ENCODE measurements at places on chromosomes 1 and 21.
A peak's percentile ranks its signal among the peaks of the same experiment; 100 is the strongest.

DNA sequence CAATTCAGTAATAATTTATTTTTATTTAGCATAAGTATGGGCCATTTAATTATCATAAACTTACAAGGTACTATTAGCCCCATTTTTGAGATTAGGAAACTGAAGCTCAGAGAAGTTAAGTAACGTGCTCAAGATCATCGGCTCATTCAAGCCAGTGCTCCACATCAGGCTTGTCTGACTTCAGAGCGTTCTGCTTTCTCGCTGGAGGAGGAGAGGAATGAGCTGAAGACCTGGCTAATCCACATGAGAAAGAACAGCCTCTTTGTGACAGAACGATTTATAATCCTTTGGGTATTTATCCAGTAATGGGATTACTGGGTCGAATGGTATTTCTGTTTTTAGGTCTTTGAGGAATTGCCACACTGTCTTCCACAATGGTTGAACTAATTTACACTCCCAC is 39.7 kb downstream of the DDX20 start:
- DNase-seq = no peak

DNA sequence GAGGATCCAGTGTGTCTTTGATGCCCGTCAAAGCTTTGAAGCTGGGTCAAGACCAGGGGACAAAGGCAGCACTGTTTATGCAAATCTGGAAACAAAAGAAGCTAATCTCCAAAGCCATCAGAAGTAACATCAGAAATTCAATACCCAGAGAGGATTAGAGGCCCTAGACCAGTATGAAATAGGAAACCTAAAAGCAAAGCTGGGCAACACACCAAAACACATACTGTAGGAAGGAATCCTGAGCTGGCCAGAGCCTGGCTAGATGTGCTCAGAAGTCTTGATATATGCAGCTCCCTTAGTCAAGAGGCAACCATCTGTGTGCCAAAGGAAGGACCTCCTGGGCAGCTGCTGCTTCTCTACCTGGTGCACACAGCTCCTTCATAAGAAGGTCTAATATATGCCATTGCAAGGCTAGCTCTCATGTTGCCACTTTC is 12.3 kb downstream of the COLGALT2 start:
- no peak for DNase-seq

DNA sequence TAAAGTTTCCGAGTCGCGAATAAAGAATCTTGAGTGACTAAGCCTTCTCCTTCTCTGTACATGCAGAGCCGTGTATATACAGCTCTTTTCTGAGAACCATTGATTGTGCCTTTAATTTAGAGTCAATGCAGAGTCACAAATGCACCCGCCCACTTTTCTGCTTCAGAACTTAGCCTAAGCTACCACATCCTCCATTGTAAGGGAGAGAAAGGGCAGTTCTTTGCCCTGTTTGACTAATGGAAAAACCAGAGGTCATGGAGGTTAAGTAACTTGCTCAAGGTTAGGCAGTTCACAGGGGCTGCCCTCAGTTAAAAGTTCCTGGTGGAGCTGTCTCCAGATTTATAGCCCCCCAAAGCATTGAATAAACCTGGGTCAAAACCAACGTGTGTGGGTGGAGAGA is 139.6 kb downstream of the TOMM20 start:
- DNase-seq = no peak

DNA sequence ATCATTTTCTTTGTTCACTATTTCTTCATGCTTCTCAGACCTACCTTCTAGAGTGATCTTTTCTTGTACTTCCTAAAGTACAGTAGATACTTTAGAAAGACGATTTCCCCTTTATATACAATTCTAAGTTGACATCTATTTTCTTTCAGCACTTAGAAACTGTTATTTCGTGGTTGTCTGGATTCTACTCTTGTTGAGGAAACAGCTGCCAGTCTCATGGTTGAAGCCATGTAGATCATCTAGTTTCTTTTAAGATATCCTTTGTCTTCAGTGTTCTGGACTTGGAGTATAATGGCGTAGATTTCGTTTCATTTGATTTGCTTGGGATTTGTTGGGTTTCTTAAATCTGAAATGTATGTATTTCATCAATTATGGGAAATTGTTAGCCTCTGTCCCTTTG is 67.6 kb downstream of the PKN2 start:
- DNase-seq = no peak

GRCh38 chr1:15622712-15623373 is 5.6 kb downstream of the DDI2 start:
- DNase-seq = no peak

- DNase-seq = no peak
Observed at GRCh38 chr1:19128968-19129514, 81.0 kb downstream of the UBR4 start.

GRCh38 chr1:101203820-101204540 is 32.8 kb upstream of the S1PR1 start:
- DNase-seq = no peak

GRCh38 chr1:230798491-230798890 is 51.3 kb downstream of the CAPN9 start:
- DNase-seq = no peak

DNA sequence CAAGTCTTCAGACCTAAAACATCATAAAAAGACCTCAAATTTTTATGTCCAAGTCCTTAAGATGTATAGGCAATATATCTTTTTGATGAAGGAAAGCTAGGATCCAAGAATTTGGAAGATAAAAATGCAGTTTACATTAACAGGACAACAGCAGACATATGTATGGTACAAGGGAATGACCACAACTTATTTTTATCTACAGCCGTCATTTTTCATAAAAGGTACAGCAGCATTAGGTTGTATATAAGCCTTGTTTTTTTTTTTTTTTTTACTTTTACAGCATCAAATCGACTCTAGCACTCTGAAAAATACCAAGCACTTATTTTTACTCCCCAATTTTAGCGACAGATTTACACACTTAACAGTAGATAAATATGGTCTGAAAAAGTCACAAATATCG is 1.3 kb downstream of the SRSF10 start:
- DNase-seq = no peak

- no peak for DNase-seq
Observed at GRCh38 chr1:224106568-224107281, 7.2 kb upstream of the FBXO28 start.

GRCh38 chr1:93729502-93729901 is 47.9 kb upstream of the BCAR3 start:
- DNase-seq = no peak

- DNase-seq = no peak
Observed at GRCh38 chr1:219582296-219582695, 30.6 kb downstream of the ZC3H11B start.

DNA sequence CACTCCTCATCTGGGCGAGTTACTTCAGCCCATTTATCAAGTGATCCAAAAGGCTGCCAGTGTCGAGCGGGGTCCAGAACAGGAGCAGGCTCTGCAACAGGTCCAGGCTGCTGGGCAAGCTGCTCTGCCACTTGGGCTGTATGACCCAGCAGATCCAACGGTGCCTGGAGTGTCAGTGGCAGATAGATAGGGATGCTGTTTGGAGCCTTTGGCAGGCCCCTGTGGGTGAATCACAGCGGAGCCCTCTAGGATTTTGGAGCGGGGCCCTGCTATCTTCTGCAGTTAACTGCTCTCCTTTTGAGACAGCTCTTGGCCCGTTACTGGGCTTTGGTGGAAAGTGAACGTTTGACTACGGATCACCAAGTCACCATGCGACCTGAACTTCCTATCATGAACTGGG is 7.5 kb downstream of the MMEL1 start:
- no peak for DNase-seq

DNA sequence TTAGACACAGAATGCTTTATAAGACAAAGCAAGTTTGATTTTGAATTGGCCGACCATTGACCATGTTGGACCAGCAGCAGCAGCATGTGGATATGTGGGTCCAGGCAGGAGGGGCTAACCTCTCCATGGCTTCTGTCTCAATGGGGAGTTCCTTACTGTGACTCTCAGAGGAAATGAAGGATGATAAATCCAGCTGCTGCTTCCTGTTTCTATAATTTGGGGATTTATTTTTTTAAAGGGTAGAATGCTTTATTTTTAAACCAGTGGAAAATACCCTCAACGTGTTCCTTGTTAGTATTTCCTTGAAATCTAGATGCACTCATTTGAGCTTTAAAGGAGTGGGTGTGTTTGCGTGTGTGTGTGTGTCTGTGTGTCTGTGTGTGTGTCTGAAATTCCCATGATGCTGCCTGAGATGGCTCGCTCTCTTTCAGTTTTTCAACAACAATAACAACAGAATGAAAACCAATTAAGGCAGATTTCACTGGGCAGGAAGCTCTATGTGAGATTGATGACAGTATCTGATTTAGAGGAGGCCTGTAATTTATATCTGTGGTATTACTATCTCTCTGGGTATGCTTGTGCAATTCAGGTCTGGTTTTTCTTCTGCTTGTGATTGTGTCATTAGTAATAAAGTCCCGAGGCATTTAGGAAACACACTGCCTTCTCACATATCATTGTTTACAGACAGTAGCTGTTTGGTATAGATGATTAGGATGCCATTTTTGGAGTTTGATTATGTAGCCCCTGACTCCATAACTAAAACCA is 86.1 kb upstream of the ZNF326 start:
- DNase-seq = no peak

DNA sequence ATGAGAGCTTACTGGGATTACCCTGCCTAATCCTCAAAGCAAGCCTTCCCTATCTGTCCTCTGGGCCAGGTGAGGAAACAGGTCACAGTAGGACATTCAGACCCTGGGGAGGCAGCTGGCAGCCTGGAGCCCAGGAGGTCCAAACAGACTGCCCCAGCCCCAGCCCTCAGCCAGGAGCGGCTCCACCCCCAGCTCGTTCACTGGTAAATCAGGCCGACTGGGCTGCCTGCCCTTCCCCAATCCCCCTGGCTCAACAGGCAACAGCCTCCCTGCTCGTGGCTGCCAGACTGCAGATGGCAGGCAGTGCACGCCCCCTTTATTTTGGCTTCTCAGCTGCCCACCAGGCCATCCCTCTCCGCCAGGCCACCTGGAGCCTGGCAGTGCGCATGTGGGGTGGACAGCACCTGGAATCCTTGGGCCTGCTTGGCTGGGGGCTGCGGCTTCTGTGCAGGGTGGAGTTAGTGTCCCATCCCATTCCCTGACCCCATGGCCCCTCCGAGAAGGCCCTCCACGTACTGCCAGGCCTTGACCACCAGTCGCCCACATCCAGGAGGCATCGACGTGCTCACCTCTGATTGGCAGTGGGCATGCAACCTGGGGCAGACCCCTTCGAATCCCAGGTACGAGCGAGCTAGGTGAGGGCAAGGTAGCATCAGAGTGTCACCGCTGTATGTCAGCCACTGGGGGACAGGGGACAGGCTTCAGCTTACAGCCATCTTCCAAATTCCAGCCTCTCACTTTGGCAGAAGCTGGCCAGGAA is 11.2 kb upstream of the ZNF670 start:
- no peak for DNase-seq

DNA sequence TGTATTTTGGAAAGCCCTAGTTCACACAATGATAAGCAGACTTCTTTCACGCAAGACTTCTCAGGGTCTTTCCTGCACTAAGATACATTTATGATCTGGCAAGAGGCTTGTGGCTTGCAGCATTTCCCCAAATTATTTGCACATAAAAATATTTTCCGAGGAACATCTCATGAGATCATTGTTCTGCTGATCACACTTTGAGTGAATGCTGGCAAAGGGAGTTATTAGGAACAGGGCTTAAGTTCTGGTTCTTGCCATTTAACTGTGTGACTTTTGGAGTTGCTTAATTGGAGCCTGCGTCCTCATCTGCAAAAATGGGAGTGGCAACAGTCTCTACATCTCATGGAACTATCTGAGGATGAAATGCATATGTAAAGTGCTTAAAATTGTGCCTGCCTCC is 50.2 kb downstream of the GADD45A start:
- no peak for DNase-seq

- no peak for DNase-seq
Observed at GRCh38 chr21:22885614-22886013, 1887.4 kb downstream of the NCAM2 start.

- DNase-seq = no peak
Observed at GRCh38 chr21:31957631-31958030, 84.8 kb downstream of the HUNK start.

- peak; percentile 63 for DNase-seq
Observed at GRCh38 chr1:152458384-152459185, 44.5 kb upstream of the CRNN start.

- no peak for DNase-seq
Observed at GRCh38 chr1:157233131-157233530, 94.9 kb upstream of the ETV3 start.

GRCh38 chr1:19450811-19451515 is 34.4 kb downstream of the CAPZB start:
- DNase-seq = no peak

DNA sequence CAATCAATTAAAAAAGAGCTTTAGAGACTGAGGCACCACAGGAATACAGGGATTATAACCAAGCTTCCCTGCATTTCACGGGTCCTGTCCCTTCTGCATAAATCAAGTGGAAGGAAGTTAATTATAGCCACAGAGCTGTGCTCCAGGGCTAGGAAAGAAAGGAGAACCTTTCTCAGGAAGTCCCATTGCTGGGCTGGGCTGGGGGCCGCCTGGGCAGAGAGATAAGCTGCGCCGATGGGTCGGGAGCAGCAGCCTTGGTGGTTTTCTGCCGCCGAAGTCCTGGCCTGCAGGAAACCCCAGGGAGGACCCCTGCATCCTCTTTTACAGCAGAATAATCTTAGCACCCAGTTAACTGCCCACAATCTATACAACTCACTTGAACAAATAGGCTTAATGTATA is 12.6 kb upstream of the CD34 start:
- DNase-seq = no peak

GRCh38 chr1:29370067-29370466 is 133.7 kb downstream of the PTPRU start:
- no peak for DNase-seq
